Fibroblast of the aortic adventitia (primary cell): ENCODE measurements at places on chromosomes 4 and X. TPM values are rescaled to one million over a fixed set of nuclear protein-coding genes. Genes with fewer than 3 reads are reported as not detected.

The CXorf51A gene
- not detected in 2 replicates for total RNA-seq

The ADAM29 gene
- total RNA-seq, result not detected in 2 replicates

The AKAP14 gene
- not detected in 2 replicates for total RNA-seq

The CYBB gene
- not detected in 2 replicates for total RNA-seq

The ARHGAP10 gene
- 32.1 and 45.0 TPM in 2 replicates for total RNA-seq

The MAGEA9B gene
- total RNA-seq, result not detected in 2 replicates

The SSX2B gene
- 0.09 TPM in 1 of 2 replicates, not detected in the other for total RNA-seq

The MND1 gene
- 2.4 and 15.5 TPM in 2 replicates for total RNA-seq

The NPFFR2 gene
- not detected in 2 replicates for total RNA-seq

The NXF3 gene
- total RNA-seq, result 1.6 TPM in 1 of 2 replicates, not detected in the other

The DDIT4L gene
- total RNA-seq, result 10.8 and 17.7 TPM in 2 replicates

The SPANXC gene
- total RNA-seq, result not detected in 2 replicates

The MUC7 gene
- not detected in 2 replicates for total RNA-seq

The CENPE gene
- 1.2 and 26.9 TPM in 2 replicates for total RNA-seq

The HSFX4 gene
- not detected in 2 replicates for total RNA-seq

The TMPRSS11B gene
- not detected in 2 replicates for total RNA-seq

The MAGEA11 gene
- not detected in 2 replicates for total RNA-seq

The SORCS2 gene
- total RNA-seq, result 0.27 and 5.4 TPM in 2 replicates

The ATP1B4 gene
- not detected in 2 replicates for total RNA-seq

The EREG gene
- total RNA-seq, result 15.0 TPM in 1 of 2 replicates, not detected in the other

The FAM9B gene
- not detected in 2 replicates for total RNA-seq

The PPEF2 gene
- total RNA-seq, result not detected in 2 replicates

The GC gene
- not detected in 2 replicates for total RNA-seq

The TMEM144 gene
- total RNA-seq, result 5.6 and 8.3 TPM in 2 replicates

The VCX2 gene
- not detected in 2 replicates for total RNA-seq

The TMEM175 gene
- total RNA-seq, result 5.6 and 13.8 TPM in 2 replicates

The RXFP1 gene
- total RNA-seq, result 17.8 TPM in 1 of 2 replicates, not detected in the other

The SHROOM2 gene
- total RNA-seq, result 0.16 TPM in 1 of 2 replicates, not detected in the other

The DUSP21 gene
- total RNA-seq, result not detected in 2 replicates
